Smooth muscle cell of trachea (primary cell): ENCODE measurements at places on chromosomes 2 and 18. TPM values are rescaled to one million over a fixed set of nuclear protein-coding genes. Genes with fewer than 3 reads are reported as not detected.

Gene DLX2
- total RNA-seq: 0.17 and 0.29 TPM in 2 replicates

Gene MATN3
- 0.99 and 1.9 TPM in 2 replicates for total RNA-seq

Gene KLHL29
- 4.2 and 13.9 TPM in 2 replicates for total RNA-seq

Gene DNAJC5G
- not detected in 2 replicates for total RNA-seq

Gene UGT1A6
- total RNA-seq: not detected in 2 replicates

Gene EPG5
- total RNA-seq: 79.1 and 88.3 TPM in 2 replicates

Gene SLC9A4
- total RNA-seq: not detected in 2 replicates

Gene SCTR
- not detected in 2 replicates for total RNA-seq

Gene APOB
- under 0.01 TPM in 1 of 2 replicates, not detected in the other for total RNA-seq

Gene FABP1
- total RNA-seq: not detected in 2 replicates

Gene ZC3H6
- 5.8 and 6.4 TPM in 2 replicates for total RNA-seq

Gene ANKRD36C
- total RNA-seq: 28.8 and 58.8 TPM in 2 replicates

Gene LONRF2
- under 0.01 TPM in 2 replicates for total RNA-seq

Gene IGFBP5
- 474 and 2,317 TPM in 2 replicates for total RNA-seq

Gene PKDCC
- 55.1 and 129 TPM in 2 replicates for total RNA-seq

Gene ARHGAP28
- 13.4 and 21.5 TPM in 2 replicates for total RNA-seq

Gene CHRNA1
- not detected in 2 replicates for total RNA-seq

Gene PSMA8
- not detected in 2 replicates for total RNA-seq

Gene IRS1
- 33.5 and 47.5 TPM in 2 replicates for total RNA-seq

Gene PIGN
- 41.8 and 58.9 TPM in 2 replicates for total RNA-seq

Gene ABCG5
- total RNA-seq: not detected in 2 replicates

Gene SERPINB5
- total RNA-seq: 0.29 TPM in 1 of 2 replicates, not detected in the other

Gene UGT1A10
- not detected in 2 replicates for total RNA-seq

Gene ST6GAL2
- under 0.01 TPM in 2 replicates for total RNA-seq

Gene CD8B2
- not detected in 2 replicates for total RNA-seq

Gene ALMS1
- 14.4 and 17.0 TPM in 2 replicates for total RNA-seq

Gene OSR1
- 19.5 and 35.9 TPM in 2 replicates for total RNA-seq

Gene ZBTB7C
- under 0.01 TPM in 1 of 2 replicates, not detected in the other for total RNA-seq

Gene TANC1
- 23.0 and 26.8 TPM in 2 replicates for total RNA-seq

Gene ACTG2
- 2.2 and 4.1 TPM in 2 replicates for total RNA-seq

Gene UGT1A9
- not detected in 2 replicates for total RNA-seq

Gene MAP3K19
- total RNA-seq: not detected in 2 replicates

Gene SKOR2
- total RNA-seq: not detected in 2 replicates

Gene GCKR
- 0.17 and 1.0 TPM in 2 replicates for total RNA-seq

Gene CDH19
- total RNA-seq: not detected in 2 replicates

Gene GKN1
- total RNA-seq: not detected in 2 replicates

Gene ACTR2
- 81.0 and 161 TPM in 2 replicates for total RNA-seq

Gene RPRM
- total RNA-seq: 0.15 TPM in 1 of 2 replicates, not detected in the other

Gene COA5
- 25.5 and 28.8 TPM in 2 replicates for total RNA-seq

Gene ELOA2
- not detected in 2 replicates for total RNA-seq
